Activated CD4-positive, alpha-beta T cell treated with anti-CD3 and anti-CD28 coated beads, Interleukin-10, Interleukin-2, amounts not matched to agents 100 ng/mL and 50 ng/mL, durations not matched to agents 16 hours and 8 hours (primary cell): ENCODE measurements at places on chromosomes 2 and 18.
A peak's percentile ranks its signal among the peaks of the same experiment; 100 is the strongest.

DNA sequence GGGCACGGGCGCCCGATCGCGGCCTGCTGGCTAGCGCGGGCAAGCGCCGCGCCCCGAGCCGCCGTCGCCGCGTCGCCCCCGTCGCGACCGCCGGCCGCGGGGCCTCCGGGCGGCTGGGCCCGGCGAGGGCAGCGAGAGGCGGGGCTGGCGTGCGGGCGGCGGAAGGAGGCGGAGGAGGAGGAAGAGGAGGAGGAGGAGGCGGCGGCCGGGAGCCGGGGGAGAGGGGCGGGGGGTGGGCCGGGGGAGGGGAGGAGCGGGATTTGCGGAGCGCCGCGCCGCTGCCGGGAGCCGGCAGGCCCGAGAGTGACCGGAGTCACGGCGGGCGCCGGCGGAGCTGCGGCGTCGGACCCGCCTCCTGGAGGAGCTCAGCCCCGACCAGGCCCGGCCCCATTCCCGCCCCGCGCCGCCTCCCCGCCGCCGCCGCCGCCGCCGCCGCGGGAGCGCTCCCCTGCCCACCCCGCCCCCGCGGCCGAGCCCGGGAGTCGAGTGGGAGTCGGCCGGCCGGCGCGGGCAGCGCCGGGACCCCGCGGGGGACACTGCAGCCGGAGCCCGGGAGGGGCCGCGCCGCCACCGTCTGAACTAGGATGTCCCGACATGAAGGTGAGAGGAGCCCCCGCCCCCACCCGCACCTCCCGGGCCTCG lies at the start of gene KCMF1:
Gene KCMF1, plus strand, starts transcription at position 294 of the 642 bp plus-strand sequence. Its CDS starts 291 bp downstream, at position 585.
- peak; percentile 84 for DNase-seq

DNA sequence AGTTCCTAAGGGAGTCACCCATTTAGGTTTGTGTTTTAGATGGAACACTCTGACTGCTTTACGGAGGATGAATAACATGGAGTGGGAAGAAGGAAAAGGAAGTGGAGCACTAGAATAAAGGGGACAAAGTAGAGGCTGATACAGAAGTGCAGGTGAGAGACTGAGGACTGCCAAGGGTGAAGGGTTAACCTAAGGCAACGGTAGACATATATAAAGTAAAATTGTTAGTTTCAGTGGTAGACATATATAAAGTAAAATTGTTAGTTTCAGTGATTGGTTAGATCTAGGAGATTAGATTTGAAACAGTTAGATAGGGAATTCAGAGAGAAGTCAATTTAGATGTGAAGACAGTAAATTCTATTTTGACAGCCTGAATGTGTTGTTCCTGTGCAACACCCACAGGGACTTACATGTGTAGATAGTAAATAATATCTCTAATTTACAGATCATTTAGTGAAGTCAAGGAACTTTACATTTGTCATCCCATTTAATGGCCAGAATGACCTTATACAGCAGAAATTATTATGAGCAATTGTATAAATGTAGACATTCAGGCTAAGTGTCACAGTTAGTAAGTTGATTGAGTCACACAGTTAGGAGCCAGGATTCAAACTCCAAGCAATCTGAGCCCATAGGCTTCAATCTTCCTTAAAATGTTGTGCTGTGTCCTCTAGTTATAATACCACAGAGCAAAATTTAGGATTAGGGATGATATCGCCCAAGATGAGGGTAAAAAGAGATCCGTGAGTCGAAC lies 270.8 kb upstream of the UBE2E3 start:
- no peak for DNase-seq

- peak; percentile 62 for DNase-seq
Measured at GRCh38 chr2:128727914-128728313, 409.2 kb upstream of the HS6ST1 start.

- peak; percentile 61 for DNase-seq
Measured at GRCh38 chr2:584863-585823, 92.1 kb downstream of the TMEM18 start.

DNA sequence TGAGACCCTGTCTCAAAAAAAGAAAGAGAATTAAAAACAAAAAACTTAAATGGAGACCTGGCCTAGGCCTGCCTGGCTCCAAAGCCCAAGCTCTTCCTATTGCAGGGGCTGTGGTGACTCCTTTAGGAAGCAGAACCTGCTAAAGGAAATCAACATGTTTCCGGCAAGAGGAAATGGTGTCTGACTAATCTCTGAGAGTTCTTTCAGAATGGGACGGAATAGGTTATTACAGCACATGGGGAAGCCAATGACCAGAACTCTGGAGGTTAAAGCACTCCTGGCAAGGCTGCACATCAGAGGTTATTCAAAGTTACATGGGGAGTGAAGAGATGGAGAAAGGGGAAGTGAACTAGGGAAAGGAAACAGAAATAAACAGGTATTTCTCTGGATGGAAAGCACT lies 21.4 kb downstream of the KIF3C start:
- peak; percentile 57 for DNase-seq

DNA sequence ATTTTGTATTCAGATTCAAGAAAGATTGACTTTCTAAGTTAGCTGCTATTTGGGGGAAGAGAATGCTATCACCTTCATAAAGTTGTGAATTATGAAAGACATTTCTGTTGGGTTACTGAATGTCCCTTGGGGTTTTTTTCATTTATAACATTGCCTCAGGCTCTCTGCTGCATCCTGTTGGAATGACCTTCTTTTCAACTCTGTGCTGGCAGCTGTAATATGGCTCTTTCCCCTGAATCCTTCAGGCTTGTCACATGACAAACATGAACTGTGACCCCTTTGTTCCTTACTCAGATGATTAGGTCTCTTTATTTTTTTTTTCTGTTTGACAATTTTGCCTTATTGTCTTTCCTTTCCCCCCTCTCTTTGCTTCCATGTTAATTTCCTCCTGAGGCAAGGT lies 159.8 kb downstream of the TAF4B start:
- DNase-seq = no peak

GRCh38 chr2:158716121-158716791 lies 78.9 kb upstream of the DAPL1 start:
- DNase-seq = no peak

DNA sequence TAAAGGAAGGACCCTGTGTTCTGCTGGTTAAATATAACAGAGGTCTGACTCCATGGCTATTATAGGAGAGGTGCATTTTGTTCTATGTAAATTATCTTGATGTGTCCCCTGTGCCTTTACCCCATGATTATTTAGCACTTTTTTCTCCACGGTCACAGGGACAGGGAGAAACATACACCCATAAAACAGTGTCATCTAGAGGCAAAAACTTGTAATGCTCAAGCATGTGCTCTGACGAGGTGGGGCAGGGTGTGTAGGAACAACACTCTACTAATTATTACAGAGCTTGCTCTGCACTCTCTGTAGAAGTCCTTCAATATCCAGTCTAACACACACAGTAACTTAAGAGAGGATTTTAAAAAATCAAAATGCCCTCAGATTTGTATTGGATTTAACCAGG lies 187.9 kb downstream of the NEDD4L start:
- DNase-seq = no peak

DNA sequence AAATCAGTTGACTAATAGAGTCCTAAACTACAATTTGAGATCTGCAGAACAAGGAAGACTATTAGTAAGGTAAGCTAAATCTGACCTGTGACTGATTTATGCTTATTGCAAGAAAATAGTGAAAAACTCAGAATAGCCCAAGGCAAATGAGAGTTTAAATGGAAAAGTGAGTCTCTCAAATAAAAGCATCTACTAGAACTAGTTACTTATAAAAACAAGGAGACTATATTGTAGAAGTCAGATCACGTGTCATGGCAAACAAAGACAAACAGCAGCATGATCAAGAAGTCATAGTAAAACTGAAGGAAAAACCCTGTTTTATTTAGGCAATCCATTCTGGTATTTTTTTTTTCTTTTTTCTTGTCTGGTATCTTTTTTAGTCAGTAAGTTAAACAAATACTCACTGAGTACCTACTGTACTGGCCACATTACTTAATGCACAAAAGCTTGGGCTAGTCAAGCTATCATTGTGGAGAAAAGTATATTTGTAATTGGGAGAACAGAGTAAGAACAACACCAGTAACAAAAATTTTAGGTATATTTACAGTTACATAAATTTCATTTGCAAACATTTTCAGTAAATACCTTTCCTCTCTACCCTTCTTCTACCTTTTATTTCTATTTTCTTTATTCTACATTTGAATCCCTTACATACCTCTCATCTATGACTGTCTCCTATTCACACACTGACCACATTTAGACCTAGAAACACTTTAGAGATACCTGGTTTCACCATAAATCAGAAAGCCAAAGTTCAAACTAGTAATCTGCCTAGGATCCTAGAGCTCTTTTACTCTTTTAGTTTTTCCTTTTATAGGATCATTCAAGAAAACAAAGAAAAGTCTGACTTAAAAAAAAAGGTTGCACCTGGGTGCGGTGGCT lies 23.7 kb downstream of the CCDC88A start:
- DNase-seq = no peak

GRCh38 chr2:436205-436604 lies 148.3 kb upstream of the ALKAL2 start:
- no peak for DNase-seq

DNA sequence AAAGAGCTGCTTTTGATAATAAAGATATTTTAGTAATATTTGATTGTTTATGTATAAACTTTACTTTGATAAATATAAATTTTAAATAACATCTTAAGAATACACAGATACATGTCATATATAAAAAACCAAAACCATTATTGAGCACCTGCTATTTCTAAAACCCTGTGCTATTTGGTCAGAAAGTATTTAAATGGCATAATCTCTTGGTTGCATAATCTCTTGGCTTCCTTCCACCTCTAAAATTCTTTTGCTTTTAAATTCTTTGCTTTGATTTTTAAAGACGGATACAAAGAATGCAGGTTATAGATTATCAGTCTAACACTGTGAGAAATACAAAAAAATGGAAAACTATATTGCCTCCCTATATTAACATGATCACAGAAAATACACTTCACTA lies 36.9 kb downstream of the ACMSD start:
- no peak for DNase-seq

- no peak for DNase-seq
Measured at GRCh38 chr2:41999592-42000281, 48.1 kb upstream of the PKDCC start.

DNA sequence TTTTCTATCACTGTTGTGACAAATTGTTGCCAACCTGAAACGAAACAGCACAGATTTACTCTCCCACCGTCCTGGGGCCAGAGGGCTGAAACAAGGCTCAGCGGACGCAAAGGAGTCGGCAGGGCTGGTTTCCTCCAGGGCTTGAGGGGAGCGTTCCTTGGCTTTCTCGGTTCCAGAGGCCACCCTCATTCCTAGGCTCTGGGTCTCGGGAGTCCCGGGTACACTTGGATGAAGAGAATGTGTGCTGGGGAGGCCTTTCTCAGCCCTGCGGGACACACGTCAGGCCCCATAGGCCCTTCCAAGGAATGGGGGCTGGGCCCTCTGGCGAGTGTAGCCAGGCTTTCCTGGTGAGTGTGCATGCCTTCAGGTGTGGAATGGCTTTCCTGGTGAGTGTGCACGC lies 287.3 kb upstream of the HS6ST1 start:
- no peak for DNase-seq

DNA sequence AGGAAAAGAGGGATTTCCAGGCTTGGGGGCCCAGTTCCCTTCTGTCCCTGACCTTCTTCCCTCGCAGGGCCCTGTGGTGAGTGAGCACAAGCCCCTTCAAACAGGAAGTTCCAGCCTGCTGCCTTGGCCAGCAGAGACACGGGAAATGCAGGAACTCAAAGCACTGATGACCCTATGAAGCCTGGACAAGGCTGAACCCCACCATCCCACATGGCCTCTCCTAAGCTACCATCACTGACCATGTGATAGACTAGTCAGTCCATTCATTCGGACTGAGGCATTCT lies 196.4 kb downstream of the TNS1 start:
- DNase-seq = no peak

- no peak for DNase-seq
Measured at GRCh38 chr2:95305380-95306061, 8.4 kb downstream of the KCNIP3 start.

- no peak for DNase-seq
Measured at GRCh38 chr2:200171731-200172482, 134.6 kb upstream of the SPATS2L start.

DNA sequence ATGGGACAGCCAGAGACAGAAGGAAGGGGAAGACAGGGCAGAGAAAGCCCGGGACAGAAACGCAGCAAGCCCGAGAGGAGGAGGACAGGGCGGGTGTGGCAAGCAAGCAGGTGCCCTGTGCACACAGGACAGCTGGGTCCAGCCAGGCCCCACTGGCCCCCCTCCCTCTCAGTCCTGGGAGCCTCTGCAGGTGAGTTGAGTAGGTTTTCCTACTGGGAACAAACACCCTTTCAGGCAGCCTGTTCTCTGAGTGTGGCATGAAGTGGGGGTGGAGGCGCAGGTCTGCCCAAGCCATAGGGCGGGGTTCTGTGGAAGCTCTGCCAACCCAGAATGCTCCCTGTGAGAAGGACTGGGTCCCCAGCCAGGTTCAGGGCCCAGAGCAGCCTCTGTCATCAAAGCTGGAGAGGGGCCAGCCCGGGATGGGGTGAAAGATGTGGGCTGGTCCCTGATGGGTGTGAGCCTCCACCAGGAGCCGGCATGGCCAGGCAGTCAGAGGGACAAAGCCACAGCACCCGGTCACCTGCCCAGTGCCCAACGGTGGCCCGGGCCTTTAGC lies 129.4 kb downstream of the TFCP2L1 start:
- DNase-seq = no peak

- peak; percentile 79 for DNase-seq
Measured at GRCh38 chr2:174568425-174568824, 29.2 kb downstream of the WIPF1 start.
